ENCODE measurements at places on chromosomes 12 and 14.
A peak's percentile ranks its signal among the peaks of the same experiment; 100 is the strongest.

DNA sequence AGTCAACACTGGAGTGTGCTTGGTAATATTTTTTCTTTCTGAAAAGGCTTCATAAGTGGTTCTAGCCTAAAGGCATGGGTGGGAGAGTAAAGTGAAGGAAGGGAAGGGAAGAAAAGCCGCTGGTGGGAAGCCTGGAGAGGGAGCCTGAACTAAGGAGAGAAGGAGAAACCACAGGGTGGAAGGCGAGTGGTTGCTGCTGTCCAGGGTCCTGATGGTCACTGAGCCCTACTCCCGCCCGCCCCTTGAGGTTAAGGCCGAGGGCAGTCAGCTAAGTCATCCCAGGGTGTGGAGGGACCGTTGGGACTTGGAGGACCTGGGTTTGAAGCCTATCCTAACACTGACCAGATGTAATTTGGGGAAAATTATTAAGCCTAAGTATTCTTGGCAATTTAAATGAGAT is 189.1 kb downstream of the PIWIL1 start:
- DNase-seq, result no peak

- DNase-seq, result no peak
Measured at GRCh38 chr12:113173081-113173698, 12.1 kb downstream of the DDX54 start.

DNA sequence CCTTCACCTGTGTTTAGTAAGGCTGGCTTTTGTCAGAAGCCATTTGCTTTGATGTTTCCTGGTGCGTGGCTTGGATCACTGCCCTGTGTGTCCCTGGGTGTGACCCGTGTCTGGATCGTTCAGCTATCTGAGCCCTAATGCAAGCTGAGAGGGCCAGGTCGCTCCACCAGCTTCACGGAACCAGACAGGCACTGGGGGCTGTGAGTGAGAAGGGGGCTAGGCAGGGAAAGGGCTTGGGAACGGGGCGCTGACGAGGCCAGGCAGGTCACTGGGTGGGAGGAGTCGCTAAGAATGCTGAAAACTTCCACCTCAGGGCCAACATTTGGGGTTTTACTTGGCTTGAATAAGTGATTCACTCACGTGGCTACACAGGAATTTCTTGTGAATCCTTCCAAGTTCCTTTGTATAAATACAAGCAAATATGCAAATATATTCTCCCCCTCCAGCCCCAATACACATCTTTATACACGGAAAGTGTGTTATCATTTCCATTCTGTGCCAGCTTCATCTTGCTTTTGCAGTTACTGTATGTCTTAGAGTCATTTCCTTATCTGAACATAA is 24.2 kb upstream of the MMP17 start:
- no peak for DNase-seq

GRCh38 chr12:57734591-57734990 is 4.0 kb downstream of the AGAP2 start:
- DNase-seq, result no peak

GRCh38 chr12:79665212-79665887 is 25.4 kb downstream of the PAWR start:
- DNase-seq, result no peak

DNA sequence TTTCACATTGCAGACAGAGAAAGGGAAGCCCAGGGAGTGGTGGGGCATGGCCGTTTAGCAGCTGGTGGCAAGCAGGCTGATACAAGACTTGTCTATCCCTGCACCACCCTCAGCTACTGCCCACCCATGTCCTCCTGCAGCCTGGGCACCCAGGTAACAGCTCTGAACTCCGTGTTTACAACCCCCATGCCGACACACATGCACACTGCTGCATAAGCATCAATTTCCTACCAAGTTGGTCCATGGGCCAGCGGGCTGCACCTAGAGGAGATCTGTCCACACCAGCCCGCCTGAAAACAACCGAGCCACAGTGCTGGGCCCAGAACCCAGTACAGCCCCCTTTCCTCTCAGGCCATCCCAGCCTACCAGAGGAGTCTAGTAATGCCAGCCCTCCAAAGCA is 75.9 kb upstream of the C14orf180 start:
- no peak for DNase-seq

- no peak for DNase-seq
Measured at GRCh38 chr12:67855103-67855502, 134.1 kb upstream of the IFNG-AS1 start.

GRCh38 chr14:32478050-32478449 is 149.0 kb downstream of the AKAP6 start:
- no peak for DNase-seq

DNA sequence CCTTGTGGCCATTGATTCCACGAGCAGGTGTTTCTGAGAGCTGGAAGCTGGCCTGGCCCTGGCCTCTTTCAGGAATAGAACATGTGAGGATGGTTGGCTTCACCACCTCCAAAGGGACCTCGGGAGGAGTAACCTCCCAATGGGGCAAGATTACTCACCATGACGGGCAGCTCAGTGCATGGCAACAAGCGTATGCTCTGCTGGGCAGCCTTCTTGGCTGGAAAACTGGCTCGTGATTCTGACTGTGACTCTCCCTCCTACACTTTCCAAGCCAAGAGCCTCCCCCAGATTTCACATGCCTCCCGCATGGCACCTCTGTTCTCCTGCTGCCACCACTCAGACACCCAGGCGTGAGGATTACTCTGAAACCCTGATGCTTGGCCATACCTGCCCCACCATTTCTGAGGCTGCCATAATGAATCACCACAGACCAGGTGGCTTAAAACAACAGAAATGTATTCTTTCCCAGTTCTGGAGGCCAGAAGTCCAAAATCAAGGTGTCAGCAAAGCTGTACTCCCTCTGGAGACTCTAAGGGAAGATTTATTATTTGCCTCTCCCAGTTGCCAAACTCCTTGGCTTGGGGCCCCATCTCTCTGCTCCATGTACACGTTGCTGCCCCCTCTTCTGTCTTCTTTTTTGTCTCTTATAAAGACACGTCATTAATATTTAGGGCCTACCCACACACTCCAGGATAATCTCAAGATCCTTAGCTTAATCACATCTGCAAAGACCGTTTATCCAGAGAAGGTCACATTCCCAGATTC is 215.9 kb downstream of the CHST11 start:
- DNase-seq, result no peak

GRCh38 chr14:68468437-68469207 is 324.2 kb downstream of the ZFP36L1 start:
- DNase-seq, result peak; percentile 29

GRCh38 chr14:72745546-72745945 is 148.4 kb downstream of the DPF3 start:
- DNase-seq, result no peak

- no peak for DNase-seq
Measured at GRCh38 chr12:56362130-56363059, at the start of gene APOF. APOF (minus strand) TSS chr12:56362857; CDS start chr12:56362745, 112 bp downstream.

- no peak for DNase-seq
Measured at GRCh38 chr14:79549515-79549914, 661.8 kb downstream of the DIO2 start.

DNA sequence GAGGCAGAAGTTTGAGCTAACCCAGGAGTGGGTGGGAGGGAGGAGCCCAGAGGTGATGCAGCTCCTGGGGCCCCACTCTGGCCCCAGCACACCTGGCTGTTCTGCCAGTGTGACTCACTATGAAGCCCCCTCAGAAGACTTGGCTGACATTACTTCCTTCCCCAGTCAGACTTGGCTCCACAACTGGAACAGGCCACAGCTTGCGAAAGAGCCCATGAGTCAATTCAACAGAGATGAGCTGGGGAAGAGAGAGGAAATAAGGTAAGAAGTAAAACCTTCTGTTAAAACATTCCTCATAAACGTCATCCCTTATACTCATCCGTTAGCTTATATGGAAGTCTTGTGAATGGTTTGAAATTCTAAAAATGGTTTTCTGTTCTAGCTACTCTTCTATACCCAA is 245.9 kb downstream of the ADAMTS20 start:
- DNase-seq, result no peak

- DNase-seq, result no peak
Measured at GRCh38 chr14:52269100-52269499, 1.6 kb downstream of the PTGDR start.

DNA sequence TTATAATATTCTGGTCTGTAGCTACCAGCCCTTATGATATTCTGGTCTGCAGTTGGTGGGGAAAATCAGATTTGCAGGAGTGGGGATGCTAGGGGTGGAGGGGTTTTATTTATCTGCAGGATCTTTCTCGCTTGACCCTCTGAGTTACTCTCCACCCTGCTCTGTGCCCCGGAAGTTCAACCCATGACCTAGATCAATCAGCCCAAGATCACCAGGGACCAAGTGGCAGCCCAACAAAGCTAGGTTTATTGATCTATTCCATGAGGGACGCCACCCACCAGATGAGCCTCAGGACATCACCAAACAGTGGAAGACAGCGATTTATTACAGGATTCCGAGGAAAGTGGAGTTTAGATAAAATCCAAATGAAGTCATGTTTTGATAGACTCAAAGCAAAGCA is 25.8 kb upstream of the C12orf76 start:
- no peak for DNase-seq

GRCh38 chr12:27008081-27008480 is 6.1 kb downstream of the TM7SF3 start:
- no peak for DNase-seq
